Glomerular endothelial cell (primary cell): ENCODE measurements at places on chromosomes 11 and 22.

DNA sequence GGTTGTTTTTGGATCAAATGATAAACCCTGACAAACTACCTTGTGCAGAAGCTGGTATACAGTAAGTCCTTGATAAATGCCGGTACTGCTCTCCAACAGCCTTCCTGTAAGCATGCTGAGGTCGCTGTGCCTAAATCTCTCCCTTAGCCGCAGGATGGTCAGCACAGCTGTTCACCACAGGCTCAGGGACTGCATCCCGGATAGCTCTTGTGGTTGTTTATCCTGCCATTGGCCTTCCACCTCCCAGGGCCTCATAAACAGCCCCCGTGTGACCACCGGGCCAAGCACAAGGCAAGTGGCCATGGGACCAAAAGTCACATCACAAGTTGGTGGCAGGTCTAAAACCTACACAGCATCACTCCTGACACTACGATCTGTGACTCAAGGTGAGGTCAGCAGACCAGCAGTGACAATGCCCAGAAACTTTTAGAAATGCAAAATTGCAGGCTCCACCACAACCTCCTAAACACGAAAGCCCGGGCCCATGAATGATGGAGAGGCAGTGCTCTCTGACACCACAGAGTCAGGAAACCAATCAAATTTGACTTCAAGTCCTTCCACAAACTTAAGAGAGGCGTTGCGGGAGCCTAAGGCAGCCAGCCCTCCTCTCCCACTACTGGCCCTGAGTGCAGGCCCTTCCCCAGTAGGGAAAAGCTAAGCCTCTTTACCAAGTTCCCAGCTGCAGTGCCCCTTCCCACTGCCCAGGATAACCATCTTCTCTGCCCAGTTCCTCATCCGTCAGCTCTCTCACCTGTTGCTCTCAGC, 3.9 kb downstream of the SPATA19 start:
- DNase-seq: no peak

GRCh38 chr22:49156662-49157285, 670.9 kb downstream of the BRD1 start:
- DNase-seq: no peak

DNA sequence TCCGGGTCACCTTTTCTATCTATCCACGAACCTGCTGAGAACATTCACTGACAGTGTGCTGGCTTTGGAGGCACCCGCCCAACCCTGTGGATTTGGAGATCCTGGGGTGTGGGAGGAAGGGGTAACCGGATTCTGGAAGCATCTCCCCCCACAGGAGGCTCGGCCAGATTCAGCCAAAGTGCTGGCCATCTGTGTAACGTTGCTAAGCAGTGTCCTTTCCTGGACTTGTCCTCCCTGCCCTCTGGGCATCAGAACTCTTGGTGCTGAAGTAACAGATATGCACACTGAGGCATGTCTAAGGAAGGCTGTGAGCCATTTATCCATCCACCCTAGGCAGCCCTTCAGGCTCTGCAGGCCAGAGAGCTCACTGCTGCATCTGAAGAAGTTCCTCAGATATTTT, 85.7 kb downstream of the SNX19 start:
- DNase-seq: no peak

DNA sequence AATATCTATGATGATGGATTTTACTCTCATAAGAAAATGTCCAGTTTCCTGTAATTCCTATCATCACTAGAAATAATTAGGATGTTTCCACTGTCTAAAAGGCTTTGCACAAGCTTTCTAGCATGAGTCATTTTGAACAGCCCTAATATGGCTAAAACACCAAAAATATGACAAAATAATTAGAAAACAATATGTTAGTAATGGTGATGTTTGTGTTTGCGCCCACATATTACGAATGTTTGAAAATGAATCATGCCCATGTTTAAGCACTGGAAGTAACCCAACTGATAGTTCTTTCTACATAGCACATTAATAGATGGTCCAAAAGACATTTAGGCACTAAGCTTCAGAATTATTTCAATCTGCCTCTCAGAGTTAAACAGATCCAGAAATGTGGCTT, 96.0 kb downstream of the TRPC6 start:
- DNase-seq: no peak

DNA sequence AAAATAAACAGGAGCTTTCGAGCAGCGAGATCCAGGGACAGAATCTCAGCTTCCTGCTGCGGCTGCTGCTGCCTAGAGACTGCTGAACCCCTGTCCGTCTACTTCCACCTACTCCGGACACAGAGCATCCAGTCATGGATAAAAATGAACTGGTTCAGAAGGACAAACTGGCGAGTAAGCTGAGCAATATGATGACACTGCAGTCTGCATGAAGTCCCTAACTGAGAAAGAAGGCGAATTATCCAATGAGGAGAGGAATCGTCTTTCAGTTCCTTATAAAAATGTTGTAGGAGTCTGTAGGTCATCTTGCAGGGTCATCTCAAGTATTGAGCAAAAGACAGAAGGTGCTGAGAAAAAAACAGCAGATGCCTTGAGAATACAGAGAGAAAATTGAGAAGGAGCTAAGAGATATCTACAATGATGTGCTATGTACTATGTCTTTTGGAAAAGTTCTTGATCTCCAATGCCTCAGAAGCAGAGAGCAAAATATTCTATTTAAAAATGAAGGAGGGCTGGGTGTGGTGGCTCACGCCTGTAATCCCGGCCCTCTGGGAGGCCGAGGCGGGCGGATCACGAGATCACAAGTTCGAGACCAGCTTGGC, 11.1 kb upstream of the MS4A2 start:
- DNase-seq: no peak
